ENCODE measurements at places on chromosomes 2 and 18. TPM values are rescaled to one million over a fixed set of nuclear protein-coding genes. Genes with fewer than 3 reads are reported as not detected.

DNA sequence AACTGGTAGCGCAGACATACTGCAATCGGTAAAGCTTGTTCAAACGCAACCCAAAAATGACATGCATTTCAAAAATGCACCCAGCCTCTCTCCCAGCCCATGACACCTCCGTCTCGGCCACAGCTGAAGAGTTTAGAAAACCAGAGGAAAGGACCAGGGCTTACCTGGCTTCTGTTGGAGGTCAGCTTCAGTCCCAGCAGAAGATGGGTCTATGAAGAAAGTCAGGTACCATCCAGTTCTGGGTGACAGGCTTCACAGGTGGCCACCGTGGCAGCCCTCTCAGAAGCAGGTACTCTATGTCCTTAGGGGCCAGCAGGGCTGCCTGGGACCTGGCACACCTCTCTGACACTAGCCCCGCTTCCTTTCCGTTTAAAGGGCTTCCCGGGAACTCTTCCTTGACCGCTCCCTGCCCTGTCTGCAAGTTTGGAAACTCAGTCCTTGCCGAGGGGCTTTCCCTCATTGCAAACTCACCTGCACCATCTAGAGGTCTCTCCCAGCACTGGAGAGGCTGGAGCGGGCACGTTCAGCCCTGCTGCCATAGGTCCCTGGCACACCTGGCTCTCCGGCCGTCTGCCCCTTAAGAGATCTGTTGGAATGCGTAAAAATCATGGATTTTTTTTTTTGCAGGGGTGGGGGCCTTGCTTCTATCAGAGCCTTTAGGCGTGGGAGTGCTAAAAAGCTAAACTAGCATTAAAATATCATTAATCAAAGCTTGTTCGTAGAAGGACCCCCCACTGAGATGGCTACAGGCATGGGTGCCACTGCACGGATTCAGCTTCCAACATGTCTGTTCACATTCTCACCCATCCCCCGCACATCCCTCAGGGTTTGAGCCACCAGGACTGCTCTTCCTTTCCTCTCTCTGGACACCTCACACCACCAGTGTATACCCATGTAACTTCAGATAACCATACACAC, at the start of gene EDAR:
Gene EDAR (minus strand): TSS at position 425 of the 918 bp plus-strand sequence. CDS start 58,206 bp downstream, outside the sequence.
- DNase-seq, result peak; percentile 30
- peaks cover 16% of the 10 kb centered on the region for H3K4me1 ChIP-seq
- peaks cover 3% of the 10 kb centered on the region for H3K27me3 ChIP-seq
- H3K4me3 ChIP-seq, result peak within 1 kb of the TSS; percentile 20
- H3K27ac ChIP-seq, result no peak within 1 kb of the TSS
- H3K36me3 ChIP-seq, result no peaks in the 10 kb centered on the region

DNA sequence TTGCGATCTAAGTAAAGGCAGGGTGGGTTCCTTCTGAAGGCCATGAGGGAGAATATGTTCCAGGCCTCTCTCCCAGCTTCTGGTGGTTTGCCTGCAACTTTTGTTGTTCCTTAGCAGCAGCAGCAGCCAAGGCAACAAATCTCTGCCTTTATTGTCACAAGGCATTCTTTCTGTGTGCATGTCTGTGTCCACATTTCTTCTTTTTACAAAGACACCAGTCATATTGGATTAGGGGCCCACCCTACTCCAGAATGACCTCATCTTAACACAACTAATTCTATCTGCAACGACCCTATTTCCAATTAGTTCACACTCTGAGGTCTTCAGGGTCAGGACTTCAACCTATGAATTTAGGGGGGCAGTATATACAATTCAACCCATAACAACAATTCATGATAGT, 587.5 kb downstream of the XIRP2 start:
- H3K27me3 ChIP-seq, result no peaks in the 10 kb centered on the region
- no peaks in the 10 kb centered on the region for H3K36me3 ChIP-seq
- no peak overlapping the region for H3K4me3 ChIP-seq

GRCh38 chr2:36697424-36698066, 1.0 kb downstream of the VIT start:
- peaks cover 51% of the 10 kb centered on the region for H3K4me1 ChIP-seq
- H3K36me3 ChIP-seq, result no peaks in the 10 kb centered on the region
- H3K4me3 ChIP-seq, result no peak overlapping the region
- DNase-seq, result no peak
- peak overlapping the region; percentile 58 for H3K27ac ChIP-seq

GRCh38 chr2:232053777-232054176, 92.3 kb downstream of the DIS3L2 start:
- H3K27ac ChIP-seq, result no peak overlapping the region
- no peak for DNase-seq
- H3K4me1 ChIP-seq, result no peaks in the 10 kb centered on the region
- no peaks in the 10 kb centered on the region for H3K27me3 ChIP-seq
- H3K4me3 ChIP-seq, result no peak overlapping the region
- no peaks in the 10 kb centered on the region for H3K36me3 ChIP-seq

DNA sequence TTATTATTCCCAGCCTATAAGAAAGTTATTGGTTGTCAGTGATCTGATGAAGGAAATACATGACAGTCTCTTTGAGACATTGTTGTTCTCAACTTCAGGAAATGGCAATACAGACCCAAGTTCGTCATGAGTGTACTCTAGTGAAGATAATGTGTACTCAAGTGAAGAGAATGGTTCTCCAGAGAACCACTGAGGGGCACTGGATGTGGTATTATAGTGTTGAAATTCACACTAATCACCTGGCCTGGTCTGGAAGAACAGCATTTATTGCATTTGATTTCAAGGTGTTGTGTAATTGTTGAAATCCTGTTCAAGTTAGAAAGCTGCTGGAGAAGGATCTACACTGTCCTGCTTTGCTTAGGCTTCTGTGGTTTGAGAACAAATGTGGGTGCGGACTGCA, 23.4 kb upstream of the OTX1 start:
- H3K4me3 ChIP-seq, result no peak overlapping the region
- no peak for DNase-seq
- no peaks in the 10 kb centered on the region for H3K4me1 ChIP-seq
- no peak overlapping the region for H3K27ac ChIP-seq
- H3K36me3 ChIP-seq, result peaks cover 1% of the 10 kb centered on the region

- H3K4me3 ChIP-seq, result no peak overlapping the region
- H3K36me3 ChIP-seq, result no peaks in the 10 kb centered on the region
- H3K27me3 ChIP-seq, result no peaks in the 10 kb centered on the region
- H3K4me1 ChIP-seq, result no peaks in the 10 kb centered on the region
- no peak overlapping the region for H3K27ac ChIP-seq
These were observed 10.4 kb downstream of the APOB start for GRCh38 chr2:21033237-21034155.

DNA sequence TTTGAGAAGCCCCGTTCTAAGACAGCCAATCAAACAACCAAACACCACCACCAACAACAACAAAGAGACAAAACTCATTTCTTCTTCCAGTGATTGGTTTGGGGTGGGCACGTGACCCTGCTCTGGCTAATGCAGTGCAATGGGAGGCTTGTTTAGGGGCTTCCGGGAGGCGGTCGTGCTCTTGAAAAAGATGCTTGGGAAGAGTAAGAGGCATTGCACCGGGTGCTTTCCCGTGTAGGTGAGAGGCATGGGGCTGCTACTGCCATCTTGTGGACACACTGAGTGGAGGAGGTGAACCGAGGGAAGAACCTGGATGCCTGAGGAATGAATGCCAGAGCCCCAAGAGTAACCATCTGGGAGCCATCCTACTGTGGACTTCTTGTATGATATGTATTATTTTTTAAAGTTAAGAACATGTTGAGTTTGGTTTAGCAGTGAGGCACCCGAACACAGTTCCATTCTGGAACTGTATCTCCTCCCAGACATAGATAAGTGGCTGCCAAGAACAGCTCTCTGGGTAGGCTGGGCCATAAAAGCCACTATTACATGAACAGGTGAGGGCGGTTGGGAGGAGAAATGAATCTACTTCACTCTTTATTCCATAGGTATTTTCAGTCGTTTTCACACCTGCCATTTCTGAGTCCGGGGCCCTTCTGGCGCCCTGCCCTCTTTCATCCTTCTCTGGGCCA, 19.1 kb upstream of the ARHGAP25 start:
- H3K27me3 ChIP-seq, result no peaks in the 10 kb centered on the region
- no peak overlapping the region for H3K27ac ChIP-seq
- peaks cover 6% of the 10 kb centered on the region for H3K4me1 ChIP-seq

DNA sequence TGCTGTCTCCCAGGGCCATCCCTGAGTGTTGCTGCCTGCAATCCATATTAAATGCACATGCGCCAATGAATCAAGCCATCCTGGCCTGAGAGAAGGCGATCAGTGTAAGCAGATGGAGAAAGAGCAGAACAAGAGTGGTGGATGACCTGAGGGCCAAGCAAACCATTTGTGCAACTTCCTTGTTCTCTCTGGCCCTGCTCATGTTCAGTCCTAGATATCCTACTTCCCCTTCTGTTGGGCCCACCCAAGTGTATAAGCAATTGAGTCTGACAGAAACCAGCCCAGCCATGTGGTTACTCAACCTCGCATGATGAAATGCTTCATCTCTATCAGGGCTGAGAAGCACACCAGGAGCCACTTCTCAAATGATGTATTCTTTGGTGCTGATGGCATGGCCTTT, 383.1 kb upstream of the ID2 start:
- no peaks in the 10 kb centered on the region for H3K4me1 ChIP-seq
- DNase-seq, result no peak
- H3K27ac ChIP-seq, result no peak overlapping the region
- no peaks in the 10 kb centered on the region for H3K36me3 ChIP-seq
- no peaks in the 10 kb centered on the region for H3K27me3 ChIP-seq

DNA sequence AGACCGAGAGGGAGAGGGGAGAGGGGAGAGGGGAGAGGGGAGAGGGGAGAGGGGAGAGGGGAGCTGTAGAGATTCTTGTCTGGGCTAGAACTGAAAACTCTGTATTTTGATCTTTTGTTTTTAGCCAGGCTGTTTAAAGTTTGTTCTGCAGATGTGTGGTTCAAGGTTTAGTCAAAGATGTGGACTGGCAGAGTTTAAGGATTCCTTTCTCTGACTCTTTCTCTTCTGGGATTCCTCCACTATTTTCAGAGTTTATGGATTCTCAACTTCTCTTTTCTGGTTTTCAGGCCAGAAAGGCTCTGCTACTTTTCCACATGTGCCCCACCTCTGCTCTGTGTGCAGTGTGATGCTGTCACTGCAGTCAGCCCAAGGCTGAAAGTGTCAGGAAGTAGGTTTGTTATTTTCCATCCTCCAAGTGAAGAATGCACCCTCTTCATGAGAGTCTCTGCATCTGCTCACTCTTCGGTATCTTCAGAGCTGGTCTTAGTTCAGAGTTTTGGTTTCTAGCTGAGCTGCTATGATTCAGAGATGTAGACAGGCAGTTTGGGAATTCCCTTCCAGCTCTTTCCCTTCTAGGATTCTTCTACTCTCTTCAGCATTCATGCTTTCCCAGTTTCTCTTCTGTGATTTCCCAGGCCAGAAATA, 130.9 kb upstream of the SMAD7 start:
- H3K27me3 ChIP-seq, result no peaks in the 10 kb centered on the region
- no peak overlapping the region for H3K4me3 ChIP-seq
- H3K27ac ChIP-seq, result no peak overlapping the region
- no peaks in the 10 kb centered on the region for H3K36me3 ChIP-seq
- no peaks in the 10 kb centered on the region for H3K4me1 ChIP-seq

GRCh38 chr2:137091704-137092103, 326.4 kb downstream of the THSD7B start:
- no peak overlapping the region for H3K27ac ChIP-seq
- no peaks in the 10 kb centered on the region for H3K36me3 ChIP-seq
- H3K4me1 ChIP-seq, result no peaks in the 10 kb centered on the region
- H3K4me3 ChIP-seq, result no peak overlapping the region
- DNase-seq, result no peak
- no peaks in the 10 kb centered on the region for H3K27me3 ChIP-seq

DNA sequence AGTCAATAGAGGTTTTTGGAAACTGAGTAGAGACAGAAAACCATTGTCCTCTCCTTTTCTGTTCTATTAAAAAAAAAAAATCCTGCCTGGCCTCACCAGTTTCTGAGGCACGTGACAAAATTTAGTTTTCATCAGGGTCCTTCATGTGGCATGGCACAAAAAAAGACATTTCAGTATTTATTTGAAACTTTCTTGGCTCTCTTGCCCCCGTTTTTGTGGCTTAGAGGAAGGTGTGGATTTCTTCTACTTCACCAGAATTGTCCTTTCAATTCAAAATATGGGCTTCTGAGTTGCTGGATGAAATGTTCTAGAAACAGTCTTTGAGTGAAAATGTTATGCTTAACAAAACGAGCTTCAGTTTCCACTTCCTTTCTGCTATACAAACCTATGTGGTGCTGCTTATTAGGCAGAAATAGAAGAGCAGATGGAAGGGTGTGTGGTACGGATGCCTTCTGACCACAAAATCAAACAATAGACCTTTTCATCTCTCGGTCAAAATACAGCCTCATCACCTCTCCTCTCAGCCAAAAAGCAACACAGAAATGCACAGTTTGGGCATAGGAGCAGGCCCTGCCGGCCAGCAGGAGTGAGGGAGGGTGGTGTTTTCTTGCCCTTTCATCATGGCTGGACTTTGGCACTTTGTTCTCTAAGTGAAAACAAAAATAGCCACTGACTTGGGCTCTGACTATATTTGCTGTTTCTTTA, 89.2 kb downstream of the SH3RF3 start:
- H3K36me3 ChIP-seq, result no peaks in the 10 kb centered on the region
- H3K4me1 ChIP-seq, result peaks cover 8% of the 10 kb centered on the region
- DNase-seq, result no peak
- H3K27ac ChIP-seq, result no peak overlapping the region
- peaks cover 54% of the 10 kb centered on the region for H3K27me3 ChIP-seq
- H3K4me3 ChIP-seq, result no peak overlapping the region

DNA sequence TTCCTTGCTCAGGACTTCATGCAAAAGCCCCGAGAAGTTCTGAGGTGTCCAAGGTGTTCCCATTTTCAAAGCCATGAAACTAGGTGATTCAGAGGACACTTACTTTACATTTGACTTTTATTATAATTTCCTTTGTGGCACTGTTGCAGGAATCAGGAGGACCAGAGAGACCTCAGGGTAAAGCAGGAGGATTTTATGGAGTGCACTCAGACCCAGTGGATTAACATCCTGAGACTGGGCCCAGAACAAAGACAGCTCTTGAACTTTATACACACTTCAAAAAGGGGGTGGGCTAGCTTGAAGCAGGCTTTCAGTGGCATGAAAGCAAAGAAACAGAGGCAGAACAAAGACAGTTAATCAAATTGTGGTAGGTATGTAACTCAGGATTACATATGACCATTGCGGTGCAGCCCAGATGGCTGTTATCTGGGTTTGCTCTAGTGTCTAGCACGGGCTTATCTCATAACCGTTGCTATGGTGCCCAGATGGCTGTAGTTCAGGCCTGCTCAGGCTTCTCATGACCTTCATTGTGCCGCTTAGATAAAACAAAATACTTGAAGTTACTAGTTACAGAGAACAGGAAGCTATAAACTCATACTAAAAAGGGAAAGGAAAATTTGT, 39.4 kb downstream of the TMEM182 start:
- H3K36me3 ChIP-seq, result no peaks in the 10 kb centered on the region
- no peak for DNase-seq
- H3K4me3 ChIP-seq, result no peak overlapping the region
- no peak overlapping the region for H3K27ac ChIP-seq

MOGAT1 gene
- polyA plus RNA-seq, result not detected

IL18R1 gene
- 1.5 TPM for polyA plus RNA-seq

DPP4 gene
- polyA plus RNA-seq, result 1.3 TPM

SH3BP4 gene
- polyA plus RNA-seq, result 46.4 TPM

Data from keratinocyte (primary cell).